Colonic mucosa (tissue), 4 donors: ENCODE measurements at places on chromosomes 7 and 10. TPM values are rescaled to one million over a fixed set of nuclear protein-coding genes. Genes with fewer than 3 reads are reported as not detected.
A peak's percentile ranks its signal among the peaks of the same experiment; 100 is the strongest.

The MBL2 gene
- total RNA-seq, result not detected

The RBP3 gene
- not detected for total RNA-seq

The IDI2 gene
- not detected for total RNA-seq

The HSPA12A gene
- total RNA-seq, result 7.0 TPM

The PTF1A gene
- total RNA-seq, result not detected

The NCOA4 gene
- 132 TPM for total RNA-seq

GRCh38 chr7:2242541-2243429 lies 759 bp downstream of the NUDT1 start:
- no peaks in the 10 kb centered on the region for H3K36me3 ChIP-seq
- H3K27me3 ChIP-seq, result no peaks in the 10 kb centered on the region
- peak overlapping the region; percentile 100 for H3K4me3 ChIP-seq
- no peak overlapping the region for H3K27ac ChIP-seq

DNA sequence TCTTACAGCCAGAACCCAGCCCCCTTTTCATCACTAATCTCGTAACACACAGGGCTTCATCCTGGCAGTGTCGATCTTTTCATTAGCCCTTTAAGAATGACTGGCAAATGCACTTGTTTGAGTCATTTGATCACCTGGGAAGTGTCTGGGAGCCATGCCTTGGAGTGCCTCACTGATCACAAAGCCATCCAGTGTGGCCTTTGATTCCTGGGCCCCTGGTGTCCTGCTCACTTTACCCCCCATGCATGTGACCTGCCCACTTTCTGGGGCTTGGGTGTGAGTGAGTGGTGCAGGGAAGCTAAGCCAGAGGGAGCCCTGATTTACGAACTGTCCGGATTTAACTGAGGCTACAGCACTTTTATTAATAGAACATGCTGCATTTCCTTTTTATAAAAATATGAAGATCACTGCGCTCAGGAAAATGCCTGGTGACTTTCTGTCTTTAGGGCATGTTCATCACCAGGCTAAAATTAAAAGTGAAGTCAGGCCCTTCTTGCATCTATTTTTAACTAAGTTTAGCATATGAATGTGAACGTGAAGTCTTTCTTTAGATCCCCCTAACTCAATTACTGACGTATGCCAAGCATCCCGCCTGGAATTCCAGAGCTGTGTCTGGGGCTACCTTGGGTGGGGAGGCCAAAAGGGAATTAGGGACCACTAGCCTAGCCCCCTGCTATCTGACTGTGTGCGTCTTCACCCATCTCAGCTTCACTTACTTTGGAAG lies 23.6 kb downstream of the RBM20 start:
- no peaks in the 10 kb centered on the region for H3K4me1 ChIP-seq
- DNase-seq, result no peak
- no peak overlapping the region for H3K27ac ChIP-seq
- no peaks in the 10 kb centered on the region for H3K27me3 ChIP-seq
- H3K4me3 ChIP-seq, result no peak overlapping the region

GRCh38 chr7:151113344-151114150 lies 27.3 kb downstream of the AGAP3 start:
- DNase-seq, result no peak
- H3K4me1 ChIP-seq, result peaks cover 22% of the 10 kb centered on the region
- H3K36me3 ChIP-seq, result no peaks in the 10 kb centered on the region
- H3K27me3 ChIP-seq, result no peaks in the 10 kb centered on the region

DNA sequence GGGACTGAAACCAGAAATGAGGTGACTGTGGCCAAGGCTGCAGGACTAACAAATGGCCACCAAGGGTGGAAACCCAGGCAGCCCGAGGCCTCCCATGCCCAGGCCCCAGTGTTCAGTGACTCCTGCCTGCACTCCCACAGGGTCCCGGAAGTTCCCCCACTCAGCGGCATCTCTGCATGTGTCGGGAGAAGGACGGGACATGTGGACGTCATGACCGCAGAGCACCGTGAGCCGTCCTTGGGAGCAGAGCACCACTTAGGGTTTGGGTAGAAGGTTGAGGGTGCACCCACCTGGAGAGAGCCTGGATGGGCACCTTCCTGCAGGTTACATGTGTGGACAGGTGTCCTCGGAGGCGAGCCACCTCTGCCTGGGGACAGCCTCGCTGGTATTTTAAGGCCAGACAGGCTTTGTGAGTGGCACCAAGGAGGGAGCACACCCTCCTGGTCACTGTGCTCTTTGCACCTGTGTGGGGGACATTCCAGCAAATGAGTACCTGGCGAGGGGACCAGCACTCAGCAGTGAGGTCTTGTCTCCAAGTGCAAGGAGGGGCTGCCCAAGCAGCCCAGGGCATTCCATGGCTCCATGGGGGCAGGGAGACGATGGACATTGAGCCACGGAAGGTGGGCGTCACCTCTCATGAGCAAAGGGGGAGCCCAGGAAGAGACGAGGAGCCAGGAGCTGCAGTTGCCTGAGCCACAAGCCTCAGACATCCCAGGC lies 95.3 kb upstream of the TCERG1L start:
- no peak overlapping the region for H3K4me3 ChIP-seq
- H3K27ac ChIP-seq, result no peak overlapping the region
- no peak for DNase-seq
- H3K36me3 ChIP-seq, result no peaks in the 10 kb centered on the region
- H3K27me3 ChIP-seq, result no peaks in the 10 kb centered on the region

GRCh38 chr7:133365917-133366316 lies 113.0 kb downstream of the EXOC4 start:
- H3K27me3 ChIP-seq, result no peaks in the 10 kb centered on the region
- no peaks in the 10 kb centered on the region for H3K36me3 ChIP-seq
- no peak overlapping the region for H3K27ac ChIP-seq
- DNase-seq, result no peak
- no peaks in the 10 kb centered on the region for H3K4me1 ChIP-seq

DNA sequence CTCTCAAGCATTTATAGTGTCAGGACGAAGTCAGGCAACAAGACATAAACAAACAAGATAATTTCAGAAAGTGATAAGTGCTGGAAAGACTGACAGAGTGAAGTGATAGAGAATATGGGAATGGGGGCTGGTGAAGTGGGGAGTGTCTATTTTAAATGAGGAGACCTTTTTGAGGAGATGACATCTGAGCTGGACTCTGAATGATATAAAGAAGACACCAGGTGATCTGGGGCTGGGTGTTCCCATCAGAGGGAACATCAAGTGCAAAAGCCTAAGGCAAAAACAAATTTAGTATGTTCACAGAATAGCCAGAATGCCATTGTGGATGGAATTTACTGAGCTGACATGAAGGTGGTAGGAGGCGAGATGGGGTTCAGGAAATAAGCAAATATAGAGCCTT lies 83.4 kb downstream of the PPP1R3A start:
- no peaks in the 10 kb centered on the region for H3K27me3 ChIP-seq
- H3K27ac ChIP-seq, result no peak overlapping the region
- no peaks in the 10 kb centered on the region for H3K36me3 ChIP-seq
- H3K4me1 ChIP-seq, result no peaks in the 10 kb centered on the region
